ENCODE measurements at places on chromosomes 13 and 19.

- DNase-seq: no peak
These were observed 148.7 kb upstream of the EDNRB start for GRCh38 chr13:78067290-78067689.

DNA sequence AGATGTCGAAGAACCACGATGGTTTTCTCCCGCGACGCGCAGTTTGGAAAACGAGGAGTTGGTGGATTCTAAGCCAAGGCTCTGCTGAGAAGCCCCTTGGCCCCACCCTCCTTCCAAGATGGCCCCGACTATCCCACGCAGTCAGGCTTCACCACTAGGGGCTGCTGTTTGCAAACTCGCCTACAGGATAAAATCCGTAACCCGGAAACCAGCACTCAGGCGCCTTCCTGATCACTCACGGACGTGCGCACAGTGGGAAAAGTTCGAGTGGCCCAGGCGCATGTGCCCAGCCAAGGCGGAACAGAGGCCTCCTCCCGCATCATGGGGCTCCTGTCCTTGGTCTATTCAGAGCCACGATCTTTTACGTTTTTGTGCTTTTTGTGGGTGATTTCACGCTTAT is 19.2 kb upstream of the UQCR11 start:
- DNase-seq: peak; percentile 35

DNA sequence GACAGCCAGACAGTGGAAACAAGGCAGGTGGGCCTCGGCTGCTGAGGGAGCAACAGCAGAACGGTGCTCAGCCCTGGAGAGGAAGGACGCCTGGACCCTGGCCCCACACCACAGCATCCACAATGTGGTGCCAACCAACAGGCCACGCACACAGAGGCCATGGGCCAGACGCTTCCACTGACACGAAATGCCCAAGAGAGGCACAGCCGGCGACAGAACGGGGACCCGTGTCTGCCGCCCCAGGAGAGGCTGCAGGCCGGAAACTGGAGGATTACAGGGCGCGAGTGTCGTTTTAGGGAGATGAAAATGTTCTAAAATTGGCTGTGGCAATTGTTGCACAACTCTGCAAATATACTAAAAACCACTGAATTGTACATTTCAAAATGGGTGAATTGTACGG is 69.7 kb downstream of the RASA3 start:
- no peak for DNase-seq

- DNase-seq: no peak
These were observed 27.1 kb downstream of the ELAVL1 start for GRCh38 chr19:7978179-7978825.

GRCh38 chr19:14063105-14063504 is 1.2 kb upstream of the PALM3 start:
- peak; percentile 12 for DNase-seq

GRCh38 chr13:33610438-33611120 is 207.4 kb upstream of the RFC3 start:
- DNase-seq: no peak

- DNase-seq: peak; percentile 15
These were observed 92.1 kb downstream of the AKAP11 start for GRCh38 chr13:42363941-42364612.

DNA sequence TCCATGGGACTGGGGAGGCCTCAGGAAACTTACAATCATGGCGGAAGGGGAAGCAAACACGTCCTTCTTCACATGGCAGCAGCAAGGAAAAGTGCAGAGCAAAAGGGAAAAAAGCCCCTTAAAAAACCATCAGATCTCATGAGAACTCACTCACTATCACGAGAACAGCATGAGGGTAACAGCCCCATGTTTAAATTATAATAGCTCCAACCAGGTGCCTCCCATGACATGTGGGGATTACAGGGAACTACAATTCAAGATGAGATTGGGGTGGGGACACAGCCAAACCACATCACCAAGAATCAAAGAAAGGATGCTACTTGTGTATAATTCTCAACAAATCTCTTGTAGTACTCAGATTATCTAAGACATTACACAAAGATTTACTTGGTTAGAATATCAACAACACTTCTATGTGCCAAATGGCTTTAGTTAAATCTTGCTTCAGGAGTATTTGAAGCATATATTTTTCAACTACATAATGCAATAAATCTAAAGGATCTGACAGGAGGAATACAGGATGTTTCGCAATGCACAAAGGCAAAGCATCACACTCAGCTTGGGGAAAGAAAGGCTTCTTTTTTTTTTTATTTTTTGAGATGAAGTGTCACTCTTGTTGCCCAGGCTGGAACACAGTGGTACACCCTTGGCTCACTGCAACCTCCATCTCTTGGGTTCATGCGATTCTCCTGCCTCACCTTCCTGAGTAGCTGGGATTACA is 180.0 kb downstream of the LHFPL6 start:
- peak; percentile 32 for DNase-seq

DNA sequence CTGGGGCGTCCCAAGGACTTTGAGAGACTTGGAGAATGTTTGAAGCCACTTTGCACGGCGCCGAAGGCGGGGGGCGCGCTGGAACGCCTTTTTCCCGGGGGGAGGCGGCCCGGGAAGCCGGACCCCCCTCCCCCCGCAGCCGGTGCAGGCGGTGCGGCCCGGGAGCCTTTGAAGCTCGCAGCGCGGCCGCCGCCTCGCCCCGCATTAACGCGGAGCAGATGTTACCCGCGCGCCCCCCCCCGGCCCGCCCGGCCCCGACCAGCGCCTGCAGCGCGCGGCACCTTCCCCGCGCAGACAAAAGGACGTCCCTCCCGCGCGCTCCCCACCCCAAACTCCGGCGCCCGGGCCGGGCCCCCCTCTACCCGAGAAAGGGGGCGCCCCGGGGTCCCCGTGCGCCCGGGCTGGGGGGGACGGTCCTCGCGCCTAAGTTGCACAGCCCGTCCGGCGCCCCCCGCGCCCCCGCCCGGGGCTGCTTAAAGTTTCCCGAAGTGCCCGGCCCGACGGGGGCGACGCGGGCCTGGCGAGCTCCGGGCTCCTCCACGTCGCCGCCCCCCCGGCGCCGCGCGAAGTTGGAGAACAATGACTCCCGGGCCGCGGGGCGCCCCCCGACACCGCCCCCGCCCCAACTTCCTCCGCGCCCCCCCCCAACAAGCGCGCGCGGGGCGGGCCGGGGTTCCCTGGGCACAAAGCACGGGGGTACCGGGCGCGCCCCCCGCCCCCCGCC is 685 bp downstream of the TCF3 start:
- DNase-seq: peak; percentile 48

DNA sequence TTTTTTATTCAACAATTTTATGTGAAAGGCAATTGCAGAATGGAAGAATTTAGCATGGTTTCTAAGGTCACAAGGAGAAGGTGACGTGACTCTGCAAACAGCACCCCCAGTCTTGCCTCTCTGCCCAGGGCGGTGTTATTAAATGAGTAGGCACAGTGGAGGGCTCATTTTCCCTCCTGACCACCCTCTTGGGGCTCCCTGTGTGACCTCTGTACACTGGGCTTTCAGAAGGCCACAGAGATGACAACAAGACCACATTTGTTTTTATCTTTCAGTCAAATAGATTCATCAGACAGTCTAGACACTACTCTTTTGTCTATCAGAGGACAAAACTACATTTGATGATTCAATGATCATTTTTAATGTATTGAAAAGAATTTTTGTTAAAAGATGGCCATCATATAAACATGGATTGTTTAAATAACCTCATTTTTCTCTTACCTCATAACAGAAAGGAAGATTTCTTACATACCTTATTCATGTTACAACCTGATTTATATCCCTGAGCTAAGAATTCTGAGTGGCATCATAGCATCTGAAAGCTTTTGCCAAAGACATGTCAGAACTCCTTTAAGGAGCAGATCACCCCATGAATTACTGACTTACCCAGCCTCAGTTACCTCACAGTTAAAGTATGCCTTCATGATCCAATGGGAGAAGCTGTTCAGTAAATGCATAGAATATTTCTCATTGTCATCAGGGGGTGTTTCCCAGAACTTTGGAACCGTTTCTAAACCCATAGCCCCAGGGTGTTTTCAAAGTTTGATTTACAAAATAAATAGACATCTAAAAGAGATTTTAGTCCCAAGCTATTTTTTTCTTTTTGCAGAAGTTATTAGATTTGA is 184.0 kb upstream of the RFC3 start:
- peak; percentile 91 for DNase-seq

GRCh38 chr19:3781603-3782002 is 4.6 kb downstream of the MATK start:
- DNase-seq: no peak

GRCh38 chr13:45584816-45585215 is 30.7 kb downstream of the ERICH6B start:
- peak; percentile 3 for DNase-seq

DNA sequence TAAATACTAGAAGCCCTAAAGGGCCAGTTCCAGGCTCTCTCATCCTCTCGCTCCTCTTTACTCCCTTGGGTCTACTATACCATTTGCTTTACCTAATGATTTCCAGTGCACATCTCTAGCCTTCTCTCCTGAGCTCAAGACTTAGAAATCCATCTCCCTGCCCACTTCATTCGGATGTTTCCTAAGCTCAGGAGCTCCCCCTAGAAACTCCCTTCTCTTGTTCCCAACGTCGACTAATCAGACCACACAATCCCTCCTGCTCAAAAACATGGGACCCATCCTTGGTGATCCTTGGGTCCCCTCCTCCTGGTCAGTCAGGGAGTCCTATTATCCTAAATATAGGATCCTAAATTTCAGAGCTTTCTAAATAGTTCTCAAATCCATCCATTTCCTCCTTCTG is 21.1 kb upstream of the STK24 start:
- DNase-seq: no peak

GRCh38 chr19:58388175-58388526 is 1.1 kb downstream of the RPS5 start:
- no peak for DNase-seq

GRCh38 chr19:38951187-38951586 is 20.4 kb downstream of the MRPS12 start:
- DNase-seq: no peak

DNA sequence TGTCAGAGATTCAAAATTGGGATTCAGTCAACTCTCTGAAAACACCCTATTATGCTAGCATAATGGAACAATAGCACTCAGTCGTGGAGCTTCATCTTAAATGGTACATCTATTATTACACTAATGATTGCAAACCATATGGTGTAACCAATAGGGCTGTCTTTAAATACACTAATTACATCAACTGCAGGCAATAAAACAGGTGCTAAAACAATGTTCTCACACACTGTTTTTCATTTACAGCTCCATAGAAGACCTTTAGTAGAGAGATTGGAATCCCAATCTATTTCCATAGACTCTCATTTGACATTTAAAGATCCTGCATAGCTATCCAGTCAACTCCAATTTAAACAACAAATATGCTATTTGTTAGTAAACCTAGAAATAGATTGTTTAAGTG is 1917.4 kb downstream of the OLFM4 start:
- no peak for DNase-seq

GRCh38 chr13:75797719-75798118 is 161.6 kb downstream of the LMO7 start:
- no peak for DNase-seq

GRCh38 chr13:99626461-99627082 is 125.3 kb downstream of the TM9SF2 start:
- peak; percentile 66 for DNase-seq

- DNase-seq: peak; percentile 26
These were observed 394.3 kb downstream of the PCDH17 start for GRCh38 chr13:58025821-58026220.

- DNase-seq: peak; percentile 22
These were observed 10.2 kb upstream of the CARM1 start for GRCh38 chr19:10861103-10861651.

GRCh38 chr13:109595471-109595870 is 190.9 kb downstream of the IRS2 start:
- DNase-seq: peak; percentile 72

- no peak for DNase-seq
These were observed 1212.8 kb downstream of the DIAPH3 start for GRCh38 chr13:58950911-58951310.

GRCh38 chr13:109256866-109257760 is 529.3 kb downstream of the IRS2 start:
- peak; percentile 100 for DNase-seq

DNA sequence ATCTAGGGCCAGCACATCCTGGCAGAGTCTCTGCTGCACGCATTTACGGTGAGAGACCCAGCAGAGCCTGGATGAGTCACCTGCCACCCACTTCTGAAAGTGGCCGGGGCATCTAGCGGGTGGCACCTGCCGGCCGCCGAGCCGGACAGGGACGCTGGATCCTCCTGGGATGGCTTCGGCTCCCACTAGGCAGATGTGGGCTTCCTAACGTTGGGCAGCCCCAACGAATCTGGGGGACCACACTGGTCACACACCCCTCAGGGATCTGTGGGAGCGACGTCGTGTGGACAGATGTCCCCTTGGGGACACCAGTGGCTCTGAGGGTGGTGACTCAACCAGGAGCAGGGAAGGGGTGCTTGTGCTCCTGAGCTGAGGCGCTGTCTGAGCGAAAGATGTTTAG is 32.2 kb downstream of the TMEM255B start:
- DNase-seq: no peak

GRCh38 chr19:30208436-30209060 is 163.6 kb upstream of the ZNF536 start:
- no peak for DNase-seq

- DNase-seq: no peak
These were observed 16.8 kb upstream of the AKAP8 start for GRCh38 chr19:15396436-15396835.

- DNase-seq: no peak
These were observed 4.9 kb downstream of the TMEM59L start for GRCh38 chr19:18617562-18617961.

GRCh38 chr19:13502231-13502630 is 4.0 kb downstream of the CACNA1A start:
- DNase-seq: no peak

- DNase-seq: no peak
These were observed 13.3 kb downstream of the NUMBL start for GRCh38 chr19:40677156-40677555.

GRCh38 chr19:18701250-18701608 is 17.7 kb downstream of the CRTC1 start:
- no peak for DNase-seq

DNA sequence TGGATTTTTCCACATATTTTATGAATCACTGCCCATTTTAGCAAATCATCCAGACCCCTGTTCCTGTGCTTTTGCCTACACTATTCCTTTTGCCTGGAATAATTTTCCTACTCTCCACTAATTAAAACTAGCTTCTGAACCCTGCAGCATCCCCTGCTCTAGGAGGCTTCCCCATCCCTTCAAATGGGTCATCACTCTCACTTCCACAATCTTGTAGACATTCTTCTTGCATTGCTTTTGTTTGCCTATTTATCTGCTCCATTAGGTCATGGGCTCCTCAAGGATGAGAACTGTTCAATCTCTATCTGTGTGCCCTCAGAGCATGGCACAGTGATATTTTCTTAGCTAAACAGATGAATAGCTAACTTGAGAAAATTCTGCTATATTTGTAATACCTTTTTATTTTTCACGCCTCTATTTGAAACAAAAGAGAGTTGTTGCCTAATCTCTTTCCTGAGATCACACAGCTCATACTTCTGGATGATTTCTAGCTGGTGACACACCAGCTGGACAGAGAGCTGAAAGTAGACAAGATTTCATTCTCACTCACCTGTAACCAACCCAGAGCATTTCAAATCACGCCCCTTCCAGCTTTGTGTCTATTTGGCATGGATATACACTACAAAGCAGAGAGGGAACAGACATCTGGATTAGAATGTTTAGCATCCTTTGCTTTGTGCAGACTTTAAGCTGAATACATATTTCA is 466.0 kb downstream of the FOXO1 start:
- no peak for DNase-seq
